ENCODE measurements at places on chromosomes 1 and 21.

- DNase-seq = no peak
Observed at GRCh38 chr1:210648588-210649269, 320.0 kb downstream of the HHAT start.

- no peak for DNase-seq
Observed at GRCh38 chr1:76374086-76374485, 299.5 kb downstream of the ST6GALNAC3 start.

GRCh38 chr21:42685036-42685435 lies 31.6 kb downstream of the PDE9A start:
- DNase-seq = no peak

DNA sequence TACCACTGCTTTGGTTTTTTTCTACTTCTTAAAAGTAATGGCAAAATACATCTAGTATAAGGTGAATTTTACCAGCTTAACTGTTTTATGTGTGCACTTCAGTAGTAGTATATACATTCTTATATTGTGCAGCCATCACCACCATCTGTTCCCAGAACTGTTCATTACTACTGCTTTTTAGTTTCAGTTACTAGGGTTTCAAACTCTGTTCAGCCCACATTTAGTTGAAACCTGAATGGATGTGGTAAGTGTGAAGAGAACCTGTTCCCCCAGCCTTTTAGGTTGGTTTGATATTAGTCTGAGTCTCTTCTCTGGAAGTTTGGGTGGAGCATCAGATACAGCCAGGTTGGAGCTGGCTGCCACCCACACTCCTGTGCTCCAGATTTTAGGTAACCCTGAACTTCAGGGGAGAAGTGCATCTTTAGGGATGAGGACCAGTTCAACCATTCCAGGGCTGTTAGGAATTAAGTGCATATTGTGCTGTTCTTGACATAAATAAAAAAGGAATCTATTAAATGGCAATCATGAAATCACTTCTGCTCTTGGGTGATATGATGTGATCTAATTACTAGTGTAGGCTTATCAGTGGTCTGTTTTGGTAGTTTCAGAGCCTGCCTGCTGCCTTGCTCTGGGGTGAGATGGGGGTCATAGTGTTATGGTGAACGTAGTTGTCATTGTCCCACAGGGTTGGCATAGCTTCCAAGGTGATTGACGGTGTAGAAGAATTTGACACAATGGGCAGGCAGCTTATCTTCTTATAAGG lies 32.1 kb downstream of the URB2 start:
- no peak for DNase-seq

DNA sequence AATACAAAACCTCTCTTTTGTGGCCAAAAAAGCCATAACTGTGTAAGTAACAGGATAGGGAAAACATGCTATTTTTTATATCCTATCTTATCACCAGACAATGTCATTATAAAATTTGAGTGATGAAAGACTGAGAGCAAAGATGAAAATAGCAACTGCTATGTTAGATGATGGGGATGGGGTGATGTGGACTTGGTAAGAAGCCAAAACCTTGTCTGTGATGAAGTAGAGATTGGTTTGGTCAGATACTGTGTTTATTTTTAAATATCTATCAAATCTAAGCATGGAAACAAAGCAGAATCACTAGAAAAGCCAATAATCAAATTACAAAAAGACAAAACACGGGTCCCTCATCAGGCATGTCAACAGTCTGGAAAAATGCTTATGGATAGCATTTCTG lies 631.1 kb upstream of the NR5A2 start:
- no peak for DNase-seq

DNA sequence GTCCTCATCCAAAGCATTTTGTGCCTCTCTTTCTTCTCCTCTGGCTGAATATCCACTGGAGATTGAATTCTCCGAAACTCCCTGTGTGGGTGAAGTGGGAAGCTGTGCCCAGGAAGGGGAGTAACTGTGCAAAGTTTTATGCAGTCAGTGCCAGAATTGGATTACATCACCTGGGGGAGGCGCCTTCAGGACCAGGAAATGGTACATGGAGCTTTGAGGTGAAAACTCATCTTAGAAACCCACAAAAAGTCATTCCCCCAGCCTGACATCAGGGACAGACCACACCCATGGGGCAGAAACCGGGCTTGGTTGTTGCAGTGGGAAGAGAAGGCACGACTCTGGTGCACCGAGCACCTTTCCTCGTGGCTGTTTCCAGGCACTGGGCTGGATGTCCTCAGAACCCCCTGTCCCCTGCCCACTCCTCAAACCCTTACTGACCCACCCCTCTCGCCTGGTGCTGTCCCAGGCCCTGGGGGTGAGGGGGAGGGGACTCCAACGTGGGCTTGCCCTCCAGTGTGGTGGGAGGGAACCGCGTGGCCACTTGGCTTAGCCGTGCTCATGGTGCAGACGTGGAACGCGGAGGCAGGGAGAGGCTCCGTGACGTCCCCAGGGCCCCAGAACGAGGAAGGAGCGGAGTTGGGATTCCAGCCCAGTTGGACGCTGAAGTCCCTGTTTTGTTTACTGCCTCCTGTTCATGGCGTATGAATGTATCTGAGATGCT lies 15.7 kb downstream of the TFF3 start:
- no peak for DNase-seq

GRCh38 chr1:212566522-212567479 lies 41.8 kb upstream of the ATF3 start:
- peak; percentile 18 for DNase-seq

GRCh38 chr1:233082778-233083550 lies 132.6 kb downstream of the NTPCR start:
- no peak for DNase-seq

- no peak for DNase-seq
Observed at GRCh38 chr1:34549199-34549598, 205.6 kb upstream of the GJB5 start.

- no peak for DNase-seq
Observed at GRCh38 chr1:77796695-77797405, 17.4 kb downstream of the MIGA1 start.

DNA sequence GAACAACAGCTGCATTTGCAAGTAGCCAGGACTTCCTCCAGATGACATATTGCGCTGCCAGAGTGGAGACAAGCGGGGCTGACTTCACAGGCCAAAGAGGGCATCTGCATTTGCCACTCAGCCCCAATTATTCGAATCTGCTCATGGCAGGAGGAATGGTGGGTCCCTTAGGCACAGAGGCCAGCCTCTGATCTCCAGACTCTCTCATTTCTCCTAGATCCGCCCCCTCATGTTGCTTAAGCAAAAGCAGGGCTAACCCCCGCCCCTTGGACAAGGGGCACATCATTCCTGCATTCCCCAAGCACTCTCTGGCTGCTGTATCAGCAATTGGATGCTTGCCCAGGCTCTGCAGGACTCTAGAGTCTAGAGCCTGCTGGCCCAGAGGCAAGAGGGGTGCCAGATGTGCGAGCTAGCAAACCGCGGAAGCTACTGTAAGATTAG lies 262.4 kb downstream of the ST6GALNAC3 start:
- DNase-seq = no peak

Measured in stimulated activated CD8-positive, alpha-beta memory T cell treated with anti-CD3 and anti-CD28 coated beads, Interleukin-7, amount 100 ng/mL, for 24 hours (primary cell).